ENCODE measurements at places on chromosomes 2 and 18.

GRCh38 chr2:16123856-16124780 is 183.8 kb downstream of the MYCN start:
- no peak for DNase-seq

- no peak for DNase-seq
Observed at GRCh38 chr2:228681426-228681825, 499.9 kb upstream of the SPHKAP start.

DNA sequence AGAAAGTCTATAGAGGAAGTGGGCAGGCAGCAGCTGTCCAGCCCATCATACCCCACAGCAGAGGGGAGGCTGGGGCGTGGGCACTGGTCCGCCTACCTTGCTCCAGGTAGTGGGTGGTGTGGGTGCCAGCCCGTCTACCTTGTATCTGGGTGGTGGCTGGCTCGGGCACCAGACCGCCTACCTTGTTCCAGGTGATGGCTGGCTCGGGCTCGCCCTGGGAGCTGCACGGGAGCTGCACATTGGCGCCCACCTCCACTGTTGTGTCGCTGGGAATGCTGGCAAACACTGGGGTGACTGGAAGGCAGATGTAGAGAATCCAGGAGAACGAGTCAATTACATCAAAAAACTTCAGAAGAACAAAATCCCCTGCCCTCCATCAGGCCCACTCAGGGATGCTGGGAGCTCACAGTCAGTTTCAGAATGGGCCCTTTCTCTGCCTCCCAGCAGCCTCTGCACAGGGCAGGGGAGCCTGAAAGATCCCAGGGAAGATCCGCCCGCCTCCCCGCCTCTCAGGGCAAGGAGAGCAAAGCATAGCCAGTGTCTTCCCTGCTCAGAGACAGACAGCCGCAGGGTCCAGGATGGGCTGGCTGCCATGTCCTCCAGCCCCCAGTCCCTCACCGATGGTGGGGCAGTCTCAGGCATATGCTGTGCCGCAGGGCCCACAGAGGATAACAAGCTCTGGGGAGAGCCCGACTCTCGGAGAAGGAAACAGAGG is 82.3 kb downstream of the PXDN start:
- DNase-seq = no peak

DNA sequence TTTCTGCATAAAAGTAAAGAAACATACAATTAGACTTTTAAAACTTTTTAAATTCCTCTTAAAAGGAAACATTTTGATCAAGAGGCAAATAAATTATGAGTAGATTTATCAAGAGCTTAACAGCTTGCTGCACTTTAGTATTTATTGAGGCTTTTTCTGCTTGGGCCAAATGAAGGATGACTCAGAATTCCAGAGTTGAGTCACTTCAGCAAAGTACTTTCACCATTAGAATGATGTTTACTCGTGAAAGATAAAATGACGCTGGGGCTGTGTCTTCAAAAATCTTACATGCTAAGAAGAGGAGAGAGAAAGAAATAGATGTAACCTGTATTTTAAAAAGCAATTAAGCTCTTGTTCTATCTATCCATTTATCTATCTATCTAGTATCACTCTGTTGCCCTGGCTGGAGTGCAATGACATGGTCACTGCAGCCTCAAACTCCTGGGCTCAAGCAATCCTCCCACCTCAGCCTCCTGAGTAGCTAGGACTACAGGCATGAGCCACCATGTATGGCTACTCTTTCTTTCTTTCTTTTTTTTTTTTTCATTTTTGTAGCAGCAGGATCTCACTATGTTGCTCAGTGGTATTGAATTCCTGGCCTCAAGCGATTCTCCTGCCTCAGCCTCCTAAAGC is 75.3 kb upstream of the RIOK3 start:
- DNase-seq = no peak

GRCh38 chr2:118449401-118449800 is 361.1 kb downstream of the INSIG2 start:
- DNase-seq = no peak

GRCh38 chr18:74171910-74172606 is 23.7 kb downstream of the TIMM21 start:
- DNase-seq = no peak

DNA sequence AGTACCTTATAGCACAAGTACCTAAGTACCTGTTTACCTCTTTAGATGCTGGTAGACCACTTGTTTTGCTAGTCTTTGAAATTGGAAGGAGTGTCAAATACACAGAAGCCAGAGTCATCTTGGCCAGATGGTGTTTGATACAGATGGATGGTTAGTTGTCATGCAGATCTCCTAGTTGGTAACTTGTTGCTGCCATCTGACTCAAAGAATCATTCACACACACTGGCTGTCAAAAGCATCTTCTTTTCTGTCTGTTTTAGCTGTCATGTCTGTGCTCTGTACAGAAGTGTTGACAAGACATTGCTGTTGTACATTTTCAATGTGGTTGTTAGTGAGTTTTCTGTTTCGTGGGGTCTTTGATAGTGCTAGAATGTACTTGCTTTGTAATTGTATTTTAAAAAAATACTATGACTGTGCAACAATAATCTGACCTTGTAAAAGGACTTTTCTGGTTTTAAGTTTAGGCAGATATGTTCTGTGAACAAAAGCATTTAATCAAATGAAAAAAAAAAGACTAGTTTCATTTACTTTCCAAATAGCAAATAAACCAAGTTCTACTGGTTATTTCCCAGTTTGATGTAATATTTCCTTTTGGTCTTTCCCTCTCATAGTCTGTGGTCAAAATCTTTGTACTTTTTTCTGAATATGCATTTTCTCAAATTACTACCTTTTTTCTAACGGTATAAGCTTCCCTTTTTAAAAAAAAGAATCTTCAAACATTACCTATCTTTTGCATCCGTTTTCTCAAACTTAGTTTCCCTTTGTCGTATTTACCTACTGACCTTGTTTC is 39.9 kb downstream of the TANK start:
- no peak for DNase-seq

DNA sequence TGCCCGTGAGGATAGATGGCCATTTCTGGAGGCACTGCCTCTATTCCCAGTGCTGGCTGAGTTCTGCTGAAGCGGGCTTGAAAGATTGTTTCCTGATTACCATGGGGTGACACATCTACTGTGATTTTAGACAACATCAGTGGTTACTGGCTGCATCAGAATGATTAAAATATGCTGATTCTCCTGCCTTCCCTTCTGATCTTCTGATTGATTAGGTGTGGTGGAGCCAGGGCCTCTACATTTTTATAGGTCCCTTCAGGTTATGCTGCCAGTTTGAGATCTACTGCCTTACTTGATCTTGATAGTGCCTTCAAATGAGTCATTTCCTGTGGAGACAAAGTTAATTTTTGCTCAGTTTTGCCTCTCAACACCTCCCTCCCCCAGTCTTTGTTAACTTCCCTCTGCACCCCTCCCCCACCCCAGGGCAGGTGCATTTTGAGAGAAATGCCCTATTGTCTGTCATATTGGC is 31.6 kb upstream of the SNORC start:
- DNase-seq = no peak

GRCh38 chr2:21234001-21234400 is 110.2 kb downstream of the TDRD15 start:
- DNase-seq = no peak

- peak; percentile 80 for DNase-seq
Observed at GRCh38 chr2:20642055-20642971, 8.6 kb downstream of the HS1BP3 start.

DNA sequence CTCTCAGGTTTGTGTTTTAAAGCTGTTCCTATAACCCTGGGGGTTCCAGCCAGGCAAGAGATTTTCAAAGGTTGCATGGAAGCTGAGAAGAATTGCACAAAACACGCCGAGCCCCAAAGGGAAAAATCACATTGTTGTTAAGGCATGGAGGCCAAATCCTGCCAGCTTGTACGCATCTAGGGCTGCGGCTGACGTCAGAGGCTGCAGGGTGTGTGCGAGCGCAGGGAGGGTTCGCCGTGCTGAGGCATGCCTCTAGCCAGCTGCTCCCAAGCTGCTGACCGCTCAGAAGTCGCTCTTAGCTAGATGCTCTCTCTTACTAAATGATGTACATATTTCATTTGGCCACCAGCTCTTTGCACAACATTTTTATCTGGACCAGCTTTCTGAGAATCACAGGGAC is 191.8 kb downstream of the LPIN1 start:
- DNase-seq = no peak

DNA sequence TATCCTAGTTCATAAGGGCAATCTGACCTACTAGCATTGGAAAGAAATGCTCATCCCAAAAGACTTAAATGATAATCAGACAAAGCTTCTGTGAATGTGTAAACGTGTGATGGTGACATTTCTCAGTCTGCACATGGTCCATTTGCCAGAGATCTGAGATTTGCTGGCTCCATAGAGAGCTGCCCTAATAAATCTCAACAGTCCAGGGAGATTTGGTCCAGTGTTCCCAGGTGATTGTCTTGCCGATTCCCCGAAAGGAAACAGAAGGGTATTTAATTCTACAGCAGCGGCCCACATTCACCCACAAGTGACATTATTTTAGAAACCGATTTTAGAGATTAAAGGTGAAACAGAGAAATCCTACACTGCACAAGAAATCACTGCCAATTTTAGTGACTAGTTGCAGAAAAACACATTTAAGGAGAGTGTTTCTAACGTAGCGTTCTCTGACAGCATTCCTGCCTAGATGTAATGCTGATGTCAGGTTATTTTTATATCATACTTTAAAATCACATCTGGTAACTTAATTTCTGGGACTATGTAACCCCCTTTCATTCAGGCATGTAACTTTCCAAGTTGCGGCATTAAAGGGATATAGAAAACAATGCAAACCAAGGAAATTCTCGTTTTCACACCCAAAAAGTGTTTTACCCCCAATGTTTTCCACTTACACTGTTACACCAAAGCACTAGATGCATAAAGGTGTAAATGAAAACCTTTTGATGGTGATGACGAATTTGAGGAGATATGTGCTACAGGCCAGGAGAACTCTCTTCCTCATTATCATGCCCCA is 231.9 kb upstream of the FN1 start:
- DNase-seq = no peak

Measured in midbrain (tissue), 1 donor.